ENCODE measurements at places on chromosomes 7 and 10.

GRCh38 chr10:126011995-126012394 lies 115.6 kb downstream of the FANK1 start:
- no peak for DNase-seq

- no peak for DNase-seq
These were observed 37.7 kb downstream of the ZMIZ1 start for GRCh38 chr10:79106256-79107050.

- no peak for DNase-seq
These were observed 18.6 kb downstream of the RABGEF1 start for GRCh38 chr7:66758950-66759628.

DNA sequence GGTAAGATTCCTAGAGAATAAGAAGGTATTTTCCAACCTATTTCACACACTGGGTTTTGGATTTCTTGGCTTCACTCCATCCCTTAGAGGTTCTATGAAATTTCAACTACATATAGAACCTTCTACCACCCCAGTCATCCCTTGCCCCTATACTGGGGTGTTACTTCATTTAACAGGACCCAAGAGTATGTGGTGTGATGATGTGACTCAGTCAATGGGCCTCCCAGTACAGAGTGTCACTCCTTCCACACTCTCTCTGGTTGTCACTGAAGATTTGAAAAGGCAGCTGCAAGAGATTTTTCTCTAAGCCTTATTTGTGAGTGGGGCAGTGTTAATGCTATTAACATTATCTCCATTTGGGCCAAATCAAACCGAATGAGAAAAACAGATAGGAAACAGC lies 33.5 kb downstream of the FGFBP3 start:
- DNase-seq = no peak

GRCh38 chr7:91342346-91342745 lies 78.1 kb downstream of the FZD1 start:
- DNase-seq = no peak

- DNase-seq = no peak
These were observed 243.5 kb upstream of the PITRM1 start for GRCh38 chr10:3415878-3416605.

GRCh38 chr7:69906283-69906995 lies 308.2 kb downstream of the AUTS2 start:
- DNase-seq = no peak

- DNase-seq = no peak
These were observed 17.5 kb upstream of the TMEM248 start for GRCh38 chr7:66903360-66904062.

DNA sequence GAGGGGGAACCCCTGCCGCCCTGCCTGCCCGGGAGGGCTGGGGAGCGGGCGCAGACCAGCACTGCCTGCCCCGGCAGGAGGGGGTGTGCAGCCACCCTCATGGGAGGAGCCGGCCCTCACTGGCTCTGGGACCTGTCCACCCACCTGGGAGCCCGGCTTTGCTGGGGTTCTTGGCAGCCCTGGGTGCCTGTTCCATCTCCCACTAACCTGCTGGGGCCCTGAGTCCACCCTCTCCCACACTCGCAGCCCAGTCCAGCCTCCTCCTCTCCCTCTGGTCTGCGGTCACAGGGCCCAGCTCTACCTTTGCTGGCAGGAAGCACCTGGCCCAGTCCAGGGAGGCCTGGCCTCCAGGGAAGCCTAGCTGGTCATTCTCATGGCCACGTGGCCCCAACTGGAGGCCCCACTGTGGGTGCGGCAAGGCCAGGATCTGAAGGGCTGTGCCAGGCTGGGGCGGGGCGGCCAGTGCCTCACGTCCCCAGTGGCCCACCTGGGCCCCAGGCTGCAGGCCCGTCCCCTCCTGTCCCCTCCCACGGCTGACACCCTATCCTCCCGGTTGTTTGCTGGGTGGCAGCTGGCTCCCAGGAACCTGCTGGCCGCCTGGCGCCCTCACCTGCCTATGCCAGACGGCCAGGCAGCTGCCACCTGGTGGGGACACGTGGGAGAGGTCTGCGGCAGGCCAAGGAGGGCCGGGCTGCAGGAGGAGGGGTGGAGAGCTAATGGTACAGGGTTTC lies at the start of gene TMEM184A:
Gene TMEM184A, minus strand, starts transcription at position 393 of the 731 bp plus-strand sequence. CDS start 721 bp downstream, outside the sequence.
- DNase-seq = no peak

DNA sequence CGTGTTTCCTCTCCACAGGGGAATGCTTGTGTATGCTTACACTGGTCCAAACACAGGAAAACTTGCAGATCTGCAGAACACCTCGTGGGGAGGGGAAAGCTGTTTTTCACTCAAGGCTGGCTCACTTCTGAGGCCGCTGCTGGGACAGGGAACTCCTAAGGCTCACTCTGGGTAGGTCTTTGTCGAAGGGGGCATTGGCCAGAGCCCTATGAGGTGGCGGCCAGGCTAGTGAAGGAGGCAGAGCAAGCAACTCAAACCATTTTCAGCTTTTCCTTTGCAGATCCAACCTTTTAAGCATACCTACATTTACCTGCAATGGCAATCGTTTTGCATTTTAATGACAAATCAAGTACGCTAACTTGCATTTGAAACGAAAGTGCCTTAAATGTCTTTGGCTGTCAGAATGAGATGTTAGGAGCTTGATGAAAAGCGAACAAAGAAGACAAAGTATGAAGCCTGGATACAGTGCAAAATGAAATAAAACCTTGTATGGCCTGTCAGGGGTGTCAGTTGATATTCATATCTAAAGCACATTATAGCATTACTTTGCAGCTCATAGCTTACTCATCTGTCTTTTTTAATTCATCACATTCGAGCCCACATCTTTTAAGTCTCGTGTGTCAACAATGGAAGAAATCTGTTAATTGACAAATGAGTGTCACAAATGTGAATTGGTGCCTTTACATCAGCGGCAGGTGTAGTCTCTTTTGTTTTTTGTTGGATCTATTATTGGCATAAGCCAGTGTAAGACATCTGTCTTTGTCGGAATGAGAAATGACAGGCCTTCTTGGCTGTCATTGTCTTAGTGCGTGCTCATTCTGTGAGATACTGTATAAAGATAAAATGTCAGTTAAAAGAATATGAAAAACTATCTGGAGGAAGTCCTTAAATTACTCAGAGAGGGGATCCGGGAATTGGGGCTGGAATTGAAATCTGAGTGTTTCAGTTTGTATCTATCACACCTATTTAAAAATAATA lies 30.5 kb downstream of the LRMDA start:
- DNase-seq = no peak

DNA sequence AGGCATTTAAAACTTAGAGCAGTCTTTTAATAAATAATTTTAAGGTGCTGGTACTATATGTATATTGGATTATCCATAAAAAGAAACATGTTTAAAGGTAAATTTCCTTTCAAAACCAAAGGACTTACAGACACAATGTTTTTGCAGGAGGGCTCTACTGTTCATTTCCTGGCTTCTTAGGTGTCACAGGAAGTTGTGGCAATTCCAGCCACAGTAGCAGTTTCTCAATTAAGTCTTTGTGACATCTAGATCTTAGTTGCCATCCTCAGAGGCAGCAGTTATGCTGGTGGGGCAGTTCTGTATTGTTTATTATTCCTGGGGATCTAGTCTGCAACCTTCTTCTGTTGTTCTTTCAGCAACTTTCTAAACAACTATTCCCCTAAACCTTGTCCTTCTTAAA lies 460.1 kb downstream of the MAGI2 start:
- no peak for DNase-seq

DNA sequence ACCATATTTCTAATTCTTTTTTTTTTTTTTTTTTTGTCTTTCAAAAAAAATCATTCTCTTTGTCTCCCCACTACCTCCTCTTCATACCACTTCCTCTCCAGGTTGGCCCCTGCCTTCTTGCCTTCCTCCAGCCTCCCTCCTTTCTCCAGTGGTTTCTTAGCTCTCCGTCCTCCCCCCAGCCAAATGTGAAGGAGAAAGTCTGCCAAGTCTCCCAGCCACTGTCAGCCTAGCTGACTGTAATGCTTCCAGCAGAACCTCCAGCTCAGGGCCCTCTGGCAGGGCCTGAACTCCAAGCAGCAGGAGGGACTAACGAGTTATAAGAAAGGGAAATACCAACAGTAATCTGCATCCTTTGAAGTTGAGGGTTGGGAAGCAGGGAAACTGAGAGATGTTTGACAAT lies 35.5 kb upstream of the BICC1 start:
- DNase-seq = no peak

All from hypothalamus (tissue), 51 donors.